Activated CD4-positive, alpha-beta memory T cell treated with anti-CD3 and anti-CD28 coated beads, Interleukin-2, amount 10 ng/mL, durations not matched to agents 7 days and 5 days (primary cell): ENCODE measurements at places on chromosomes 2 and 18.

DNA sequence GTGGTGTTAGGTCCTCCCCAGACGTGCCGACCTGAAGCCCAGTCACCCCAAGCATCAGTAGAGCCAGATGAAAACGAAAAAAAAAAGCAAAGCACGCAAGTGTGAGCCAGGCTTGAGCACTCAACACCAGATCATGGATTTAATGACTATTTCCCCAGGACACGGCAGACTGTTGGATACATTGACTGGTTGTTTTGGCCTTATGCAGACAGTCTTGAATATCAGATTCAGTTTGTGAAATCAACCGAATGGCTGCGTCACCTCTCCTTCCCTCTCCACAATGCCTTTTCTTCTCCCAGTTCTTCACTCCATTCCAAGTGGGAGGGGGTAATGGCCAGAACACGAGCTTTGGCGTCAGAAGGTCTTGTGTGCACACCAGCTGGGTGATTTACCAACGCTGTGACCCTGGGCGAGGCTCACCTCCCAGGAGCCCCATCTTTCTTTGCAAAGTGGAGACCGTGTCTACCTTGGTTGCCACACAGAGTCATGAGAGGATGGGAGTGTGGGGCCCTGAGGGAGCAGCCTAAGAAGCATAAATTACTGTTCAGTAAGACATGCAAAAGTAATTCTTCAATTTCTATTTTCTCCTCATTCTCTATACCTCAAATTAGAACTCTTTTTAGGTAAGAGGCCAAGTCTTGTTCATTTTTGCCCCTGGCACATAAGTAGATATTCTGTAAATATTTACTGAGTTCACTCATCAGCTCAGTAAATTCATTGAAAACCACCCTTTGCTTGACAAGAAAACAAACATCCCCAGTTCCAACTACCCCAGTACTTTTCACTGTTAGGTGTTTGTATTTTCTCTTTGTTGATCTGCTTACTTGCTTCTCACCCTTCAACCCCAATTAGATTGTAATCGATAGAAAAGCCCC is 181.1 kb upstream of the COPS8 start:
- no peak overlapping the region for H3K27ac ChIP-seq
- no peaks in the 10 kb centered on the region for H3K36me3 ChIP-seq
- no peaks in the 10 kb centered on the region for H3K4me1 ChIP-seq
- H3K4me3 ChIP-seq, result no peak overlapping the region

DNA sequence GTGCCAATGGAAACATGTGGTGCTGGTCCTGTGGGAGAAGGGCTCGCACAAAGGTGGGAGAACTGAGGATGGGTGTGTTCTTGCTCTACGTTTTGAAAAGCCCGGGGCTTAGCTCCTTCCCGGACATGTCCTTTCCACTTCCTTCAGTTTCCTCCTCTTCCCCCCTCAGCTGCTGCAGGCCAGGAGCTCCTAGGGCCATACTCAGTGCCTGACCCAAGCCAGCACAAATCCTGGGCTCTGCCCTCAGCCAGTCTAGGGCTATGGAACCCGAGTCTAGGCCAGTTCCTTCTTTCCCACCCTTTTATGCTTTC is 1.4 kb upstream of the SIX2 start:
- H3K27ac ChIP-seq, result no peak overlapping the region
- peaks cover 79% of the 10 kb centered on the region for H3K27me3 ChIP-seq
- H3K4me1 ChIP-seq, result peaks cover 26% of the 10 kb centered on the region
- H3K4me3 ChIP-seq, result no peak overlapping the region

DNA sequence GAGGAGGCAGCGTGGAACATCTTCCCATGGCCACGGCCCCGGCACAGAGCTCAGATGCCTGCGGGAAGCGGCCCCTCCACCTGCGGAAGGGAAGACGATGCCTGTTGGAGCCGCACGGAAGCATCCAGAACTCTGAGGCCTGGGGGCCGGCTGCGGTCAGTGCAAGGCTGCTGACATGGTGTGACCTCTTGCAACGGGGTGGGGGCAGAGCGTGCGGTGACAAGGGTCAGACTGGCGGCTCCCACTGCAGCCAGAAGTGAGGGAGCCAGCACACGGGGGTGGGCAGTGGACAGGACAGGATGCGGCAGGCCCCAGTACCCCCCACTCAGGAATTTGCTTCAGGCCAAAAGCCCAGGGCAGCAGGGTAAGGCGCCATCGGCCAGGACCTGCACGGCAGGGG is 48.8 kb downstream of the SLC66A2 start:
- peaks cover 22% of the 10 kb centered on the region for H3K36me3 ChIP-seq
- peak; percentile 6 for DNase-seq
- H3K27ac ChIP-seq, result no peak overlapping the region
- H3K4me1 ChIP-seq, result peaks cover 10% of the 10 kb centered on the region
- H3K4me3 ChIP-seq, result no peak overlapping the region
- H3K27me3 ChIP-seq, result no peaks in the 10 kb centered on the region

GRCh38 chr2:171893824-171894611 is at the start of gene SLC25A12:
Gene SLC25A12 (minus strand): TSS chr2:171894244. CDS start chr2:171894214, 30 bp downstream.
- peak within 1 kb of the TSS; percentile 98 for H3K4me3 ChIP-seq
- H3K4me1 ChIP-seq, result peaks cover 42% of the 10 kb centered on the region
- H3K27ac ChIP-seq, result peak within 1 kb of the TSS; percentile 80
- peak; percentile 80 for DNase-seq
- H3K36me3 ChIP-seq, result peaks cover 33% of the 10 kb centered on the region

DNA sequence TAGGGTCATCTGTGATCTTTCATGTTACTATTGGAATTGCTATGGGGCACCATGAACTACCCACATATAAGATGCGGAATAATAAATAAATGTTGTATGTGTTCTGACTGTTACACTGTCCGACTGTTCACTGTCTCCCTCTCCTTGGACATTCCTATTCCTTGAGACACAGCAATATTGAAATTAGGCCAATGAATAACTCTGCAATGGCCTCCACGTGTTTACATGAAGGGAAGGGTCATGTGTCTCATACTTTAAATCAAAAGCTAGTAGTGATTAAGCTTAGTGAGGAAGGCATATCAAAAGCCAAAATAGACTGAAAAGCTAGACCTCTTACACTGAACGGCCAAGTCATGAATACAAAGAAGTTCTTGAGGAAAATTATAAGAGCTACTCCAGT is 751.3 kb downstream of the SOCS6 start:
- no peak overlapping the region for H3K4me3 ChIP-seq
- no peak for DNase-seq
- no peaks in the 10 kb centered on the region for H3K4me1 ChIP-seq

- H3K36me3 ChIP-seq, result peaks cover 17% of the 10 kb centered on the region
- H3K4me3 ChIP-seq, result peak overlapping the region; percentile 84
- DNase-seq, result no peak
- H3K4me1 ChIP-seq, result peaks cover 39% of the 10 kb centered on the region
- H3K27ac ChIP-seq, result no peak overlapping the region
- H3K27me3 ChIP-seq, result no peaks in the 10 kb centered on the region
Observed at GRCh38 chr2:190410166-190410565, 2.0 kb downstream of the MFSD6 start.

GRCh38 chr2:88115825-88116518 is 11.9 kb downstream of the FABP1 start:
- DNase-seq, result no peak
- H3K36me3 ChIP-seq, result no peaks in the 10 kb centered on the region
- H3K27ac ChIP-seq, result no peak overlapping the region
- no peaks in the 10 kb centered on the region for H3K4me1 ChIP-seq
- H3K27me3 ChIP-seq, result peaks cover 6% of the 10 kb centered on the region

DNA sequence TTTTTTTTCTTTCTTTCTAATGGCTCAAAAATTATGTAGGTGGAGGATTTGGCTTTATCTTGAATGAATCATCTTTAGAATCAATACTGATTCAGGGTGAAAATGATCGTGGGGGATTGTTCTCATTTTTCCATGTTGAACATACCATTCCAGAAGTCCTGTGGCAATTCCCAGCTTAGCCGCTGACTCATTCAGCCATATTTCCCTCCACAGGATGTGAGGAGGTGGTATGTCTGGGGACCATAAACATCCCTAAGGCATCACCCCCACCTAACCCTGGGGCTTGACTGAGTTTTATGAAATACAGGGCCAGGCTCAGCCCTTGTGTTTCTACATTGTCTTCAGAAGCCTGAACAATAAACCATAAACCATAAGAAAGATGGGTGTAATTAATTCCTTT is 92.7 kb upstream of the FN1 start:
- DNase-seq, result no peak
- H3K27me3 ChIP-seq, result peaks cover 3% of the 10 kb centered on the region
- H3K4me1 ChIP-seq, result no peaks in the 10 kb centered on the region
- H3K27ac ChIP-seq, result no peak overlapping the region
- no peaks in the 10 kb centered on the region for H3K36me3 ChIP-seq
- no peak overlapping the region for H3K4me3 ChIP-seq

GRCh38 chr2:135862718-135863117 is 13.5 kb downstream of the MCM6 start:
- H3K36me3 ChIP-seq, result peaks cover 85% of the 10 kb centered on the region
- H3K27ac ChIP-seq, result no peak overlapping the region
- no peaks in the 10 kb centered on the region for H3K27me3 ChIP-seq
- H3K4me3 ChIP-seq, result no peak overlapping the region

DNA sequence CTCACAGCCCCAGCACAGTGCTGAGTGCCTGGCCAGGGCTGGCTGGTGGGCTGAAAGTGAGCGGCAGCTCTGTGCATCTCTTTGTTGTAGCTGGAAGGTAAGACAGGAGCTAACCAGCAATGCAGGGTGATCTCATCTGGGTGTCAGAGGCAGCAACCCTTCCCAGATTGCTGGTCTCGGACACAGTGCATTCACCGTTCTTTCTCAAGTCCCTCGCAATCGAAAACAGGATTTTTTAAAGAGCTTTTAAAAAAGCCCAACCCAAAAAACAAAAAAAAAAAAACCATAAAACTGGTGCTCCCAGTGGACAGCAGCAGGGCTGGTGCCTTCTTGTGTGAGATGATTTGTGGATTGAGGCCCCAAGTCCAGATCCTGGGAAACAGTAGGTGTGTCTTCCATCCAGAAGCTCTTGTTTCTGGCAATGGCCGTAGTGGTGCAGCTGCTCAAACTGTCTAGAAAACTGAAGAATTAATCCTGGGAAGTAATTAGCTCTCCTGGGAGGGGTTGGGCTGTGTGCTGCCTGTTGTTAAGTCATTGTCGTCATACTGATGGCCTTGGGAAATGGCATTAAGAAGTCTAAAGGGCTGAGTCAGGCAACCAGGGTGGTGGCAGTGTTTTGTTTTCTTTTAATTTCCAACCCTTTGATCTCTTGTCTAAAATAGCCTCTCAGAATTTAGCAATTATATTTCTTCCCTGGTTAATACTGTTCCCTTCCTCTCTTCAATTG is 156.7 kb downstream of the KLHL29 start:
- H3K27me3 ChIP-seq, result peaks cover 4% of the 10 kb centered on the region
- no peaks in the 10 kb centered on the region for H3K36me3 ChIP-seq
- no peak for DNase-seq
- H3K4me3 ChIP-seq, result no peak overlapping the region
- H3K4me1 ChIP-seq, result no peaks in the 10 kb centered on the region

DNA sequence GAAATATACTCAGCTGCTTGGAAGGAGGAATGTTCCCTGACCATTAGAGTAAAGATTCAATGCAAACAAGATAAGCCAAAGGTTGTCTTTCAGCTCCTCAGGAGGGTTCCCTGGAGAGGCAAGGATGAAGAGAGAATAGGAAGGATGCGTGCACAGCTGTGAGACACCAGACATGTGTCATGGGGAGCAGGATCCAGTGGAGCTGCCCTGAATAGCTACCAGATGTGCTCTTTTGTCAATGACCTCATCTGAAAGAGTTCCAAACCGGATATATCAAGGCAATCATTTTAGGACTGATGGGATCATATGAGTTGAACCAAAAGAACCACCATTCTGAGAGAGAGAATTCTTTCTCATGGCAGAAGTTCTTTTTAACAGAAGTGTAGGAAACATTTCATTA is 490.6 kb downstream of the IRS1 start:
- H3K27me3 ChIP-seq, result no peaks in the 10 kb centered on the region
- no peaks in the 10 kb centered on the region for H3K36me3 ChIP-seq
- DNase-seq, result no peak
- H3K4me3 ChIP-seq, result no peak overlapping the region
- no peak overlapping the region for H3K27ac ChIP-seq

DNA sequence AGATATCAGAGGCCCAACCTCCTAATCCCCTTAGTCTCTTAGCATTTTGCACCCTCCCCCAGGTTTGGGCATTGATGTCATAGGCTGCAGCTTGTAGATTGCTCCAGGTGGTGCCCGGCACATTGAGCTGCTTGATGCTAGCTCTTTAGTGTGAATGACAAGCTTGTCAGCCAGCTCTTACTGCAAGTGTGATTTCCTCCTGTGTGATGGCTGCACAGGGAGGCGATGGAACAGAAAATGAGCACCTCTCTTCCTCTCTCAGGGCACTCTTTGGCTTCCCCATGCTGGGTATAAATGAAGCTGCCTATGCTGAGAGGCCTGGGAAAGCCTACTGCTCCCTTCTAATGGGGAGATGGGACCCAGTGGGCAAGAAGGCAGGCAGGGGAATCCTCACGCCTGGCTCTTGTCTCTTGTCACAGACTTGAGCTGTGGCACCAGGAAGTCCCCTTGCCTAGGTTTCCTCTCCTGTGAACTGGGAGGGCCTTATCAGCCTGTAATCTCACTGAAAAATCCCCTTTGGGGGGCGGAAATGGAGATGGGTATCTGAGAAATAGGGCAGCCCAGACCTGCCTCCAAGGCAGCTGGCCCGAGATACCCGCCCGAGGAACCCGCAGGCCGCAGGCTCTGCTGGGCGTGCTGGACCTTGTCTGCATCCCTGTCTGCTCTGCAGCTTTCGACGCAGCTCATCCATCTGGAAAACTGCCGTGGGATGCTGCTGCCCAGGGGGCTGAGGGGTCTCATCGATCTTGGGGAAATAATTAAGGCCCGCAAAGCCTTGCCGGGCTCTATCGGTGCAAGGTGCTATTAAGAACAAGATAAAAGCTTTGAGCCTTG is 163.5 kb upstream of the CXCR4 start:
- H3K27ac ChIP-seq, result peak overlapping the region; percentile 75
- H3K27me3 ChIP-seq, result no peaks in the 10 kb centered on the region

DNA sequence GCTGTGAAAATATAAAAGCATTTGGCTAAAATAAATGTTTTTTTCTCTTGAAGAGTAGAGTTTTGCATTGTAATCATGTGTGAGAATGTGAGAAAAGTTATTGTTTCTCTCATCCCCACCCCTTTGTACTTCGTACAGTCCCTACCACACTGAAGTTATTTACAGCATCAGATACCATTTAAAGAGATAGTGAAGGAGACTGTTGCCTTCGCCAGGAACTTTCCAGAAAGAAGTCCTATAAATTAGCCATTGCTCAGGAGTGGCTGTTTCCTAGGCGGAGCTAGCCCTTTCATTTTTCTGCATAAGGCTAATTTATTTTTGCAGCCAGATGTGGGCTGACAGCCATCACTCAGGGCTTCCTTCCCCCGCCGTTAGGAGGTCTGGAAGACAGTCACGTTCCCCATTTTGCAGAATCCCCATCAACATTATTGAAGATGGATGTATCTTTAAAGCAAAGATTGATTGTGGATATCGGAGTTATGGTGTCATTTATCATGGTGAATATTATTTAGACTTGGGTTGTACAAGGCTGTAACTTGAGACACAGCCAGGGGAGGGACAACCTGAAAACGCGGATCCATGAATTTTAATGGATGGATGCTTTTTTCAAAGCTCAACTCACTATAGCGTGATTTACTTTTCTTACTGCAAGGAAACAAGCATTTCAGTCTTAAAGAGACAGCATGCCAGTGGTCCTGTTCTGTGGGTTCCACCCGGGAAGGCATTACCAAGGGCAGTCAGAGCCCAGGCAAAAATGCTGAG is 17.1 kb downstream of the TSHZ1 start:
- H3K4me3 ChIP-seq, result no peak overlapping the region
- H3K27ac ChIP-seq, result no peak overlapping the region
- H3K4me1 ChIP-seq, result peaks cover 12% of the 10 kb centered on the region
- peaks cover 6% of the 10 kb centered on the region for H3K36me3 ChIP-seq

GRCh38 chr2:209505410-209505809 is 81.6 kb downstream of the MAP2 start:
- H3K36me3 ChIP-seq, result no peaks in the 10 kb centered on the region
- H3K27ac ChIP-seq, result no peak overlapping the region
- H3K27me3 ChIP-seq, result no peaks in the 10 kb centered on the region
- no peaks in the 10 kb centered on the region for H3K4me1 ChIP-seq
